Pancreas (tissue), 10 donors: ENCODE measurements at places on chromosomes 6 and 20. TPM values are rescaled to one million over a fixed set of nuclear protein-coding genes. Genes with fewer than 3 reads are reported as not detected.
A peak's percentile ranks its signal among the peaks of the same experiment; 100 is the strongest.

PHACTR3 gene
- total RNA-seq = 0.35 TPM

PKHD1 gene
- total RNA-seq = 13.9 TPM

CPXM1 gene
- total RNA-seq = 3.8 TPM

RAB44 gene
- 0.06 TPM for total RNA-seq

PRL gene
- not detected for total RNA-seq

SYCP2L gene
- 1.1 TPM for total RNA-seq

RBPJL gene
- 474 TPM for total RNA-seq

CST7 gene
- total RNA-seq = not detected

BYSL gene
- total RNA-seq = 18.6 TPM

NHLRC1 gene
- total RNA-seq = 1.3 TPM

C20orf204 gene
- total RNA-seq = 1.0 TPM

HTR1E gene
- total RNA-seq = 0.09 TPM

MYB gene
- not detected for total RNA-seq

STMN3 gene
- total RNA-seq = 13.1 TPM

TRIM15 gene
- total RNA-seq = 0.12 TPM

GRCh38 chr6:107698146-107698545, 126.0 kb downstream of the SCML4 start:
- H3K4me3 ChIP-seq = no peak overlapping the region
- H3K27me3 ChIP-seq = no peaks in the 10 kb centered on the region
- H3K4me1 ChIP-seq = no peaks in the 10 kb centered on the region
- H3K27ac ChIP-seq = no peak overlapping the region
- H3K36me3 ChIP-seq = no peaks in the 10 kb centered on the region

- no peak overlapping the region for H3K4me3 ChIP-seq
- H3K27ac ChIP-seq = no peak overlapping the region
- no peaks in the 10 kb centered on the region for H3K4me1 ChIP-seq
- no peaks in the 10 kb centered on the region for H3K27me3 ChIP-seq
- DNase-seq = no peak
- no peaks in the 10 kb centered on the region for H3K36me3 ChIP-seq
These were observed 175.0 kb downstream of the CARMIL1 start for GRCh38 chr6:25454136-25454535.

GRCh38 chr20:25065625-25066338, 7.8 kb upstream of the ACSS1 start:
- H3K27me3 ChIP-seq = no peaks in the 10 kb centered on the region

DNA sequence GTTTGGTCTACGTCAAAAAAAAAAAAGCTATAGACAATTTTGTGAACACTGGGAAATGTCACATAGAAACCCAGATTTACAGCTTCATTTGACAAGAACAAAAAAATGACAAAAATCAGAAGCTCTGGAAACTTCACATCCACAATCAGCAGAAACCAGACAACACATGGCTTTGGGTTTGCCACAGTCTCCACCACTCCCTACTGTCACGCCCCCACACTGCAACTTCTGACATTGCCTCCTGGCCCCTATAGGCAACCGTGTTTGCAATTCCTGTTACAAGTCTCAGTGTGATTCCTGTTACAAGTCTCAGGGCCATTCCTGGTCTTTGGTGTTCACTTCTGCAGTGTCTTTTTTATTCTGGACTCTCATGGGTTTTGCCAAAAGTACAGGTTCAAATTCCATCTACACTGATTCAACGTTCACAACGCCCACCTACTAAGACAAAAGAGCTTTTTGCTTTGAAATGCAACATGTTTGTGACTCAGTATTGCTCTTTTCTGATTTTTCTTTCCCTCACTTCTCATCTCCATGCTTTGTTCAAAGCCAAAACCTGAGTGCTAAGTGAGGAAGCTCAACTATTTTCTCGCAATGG, 12.0 kb downstream of the CNKSR3 start:
- H3K36me3 ChIP-seq = no peaks in the 10 kb centered on the region
- H3K4me1 ChIP-seq = no peaks in the 10 kb centered on the region
- no peak for DNase-seq

- no peak for DNase-seq
- H3K27me3 ChIP-seq = peaks cover 95% of the 10 kb centered on the region
- no peaks in the 10 kb centered on the region for H3K4me1 ChIP-seq
- no peak overlapping the region for H3K27ac ChIP-seq
These were observed 2.6 kb upstream of the TBX18 start for GRCh38 chr6:84766799-84767525.

- H3K27ac ChIP-seq = no peak overlapping the region
- H3K4me3 ChIP-seq = no peak overlapping the region
- H3K27me3 ChIP-seq = no peaks in the 10 kb centered on the region
- H3K4me1 ChIP-seq = no peaks in the 10 kb centered on the region
These were observed 58.5 kb upstream of the HIVEP1 start for GRCh38 chr6:11953641-11954040.

DNA sequence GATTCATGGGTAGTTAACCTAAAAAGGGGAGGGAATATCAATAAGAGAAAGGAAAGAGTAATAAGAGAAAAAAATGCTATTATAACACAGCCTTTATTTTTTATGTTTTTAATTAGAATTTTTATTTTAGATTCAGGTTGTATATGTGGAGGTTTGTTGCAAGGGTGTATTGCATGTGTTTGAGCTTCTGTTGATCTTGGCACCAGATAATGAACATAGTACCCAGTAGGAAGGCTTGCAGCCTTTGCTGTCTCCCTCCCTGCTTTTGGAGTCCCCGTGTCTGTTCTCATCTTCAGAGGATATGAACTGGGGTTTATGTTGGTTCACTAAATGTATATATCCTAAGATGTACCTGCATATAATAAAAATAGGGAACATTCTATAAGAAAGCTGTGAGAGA, 250.0 kb downstream of the UST start:
- no peaks in the 10 kb centered on the region for H3K27me3 ChIP-seq
- DNase-seq = no peak
- no peaks in the 10 kb centered on the region for H3K4me1 ChIP-seq

GRCh38 chr6:115982453-115982852, 78.2 kb downstream of the FRK start:
- H3K4me1 ChIP-seq = no peaks in the 10 kb centered on the region
- no peaks in the 10 kb centered on the region for H3K36me3 ChIP-seq

DNA sequence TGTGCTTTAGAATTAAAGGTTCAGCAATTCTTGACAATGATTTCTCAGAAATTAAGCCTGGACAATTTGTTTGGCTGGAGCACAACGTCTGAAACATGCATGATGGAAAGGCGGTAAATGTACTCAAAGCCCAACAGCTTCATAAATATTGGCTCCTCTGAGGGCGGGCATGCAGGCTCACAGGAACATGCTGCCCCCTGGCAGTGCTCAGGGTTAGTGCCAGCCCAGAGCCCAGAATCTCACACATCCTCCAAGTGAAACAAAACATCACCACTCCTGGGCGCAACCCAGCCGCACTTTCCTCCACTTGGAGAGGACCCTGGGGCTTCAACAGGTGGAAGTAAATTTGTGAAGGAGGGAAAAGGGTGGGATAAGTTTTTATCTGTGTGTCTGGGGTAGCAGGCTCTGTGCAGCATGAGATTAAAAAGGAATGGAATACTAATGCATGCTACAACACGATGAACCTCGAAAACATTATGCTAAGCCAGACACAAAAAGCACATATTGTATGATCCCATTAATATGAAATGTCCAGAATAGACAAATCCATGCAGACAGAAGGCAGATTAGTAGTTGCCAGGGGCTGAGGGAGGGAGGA, 54.1 kb upstream of the PTPRT start:
- H3K27me3 ChIP-seq = no peaks in the 10 kb centered on the region
- H3K27ac ChIP-seq = no peak overlapping the region
- no peaks in the 10 kb centered on the region for H3K4me1 ChIP-seq
- no peak overlapping the region for H3K4me3 ChIP-seq
- H3K36me3 ChIP-seq = no peaks in the 10 kb centered on the region

GRCh38 chr6:96394727-96395126, 126.9 kb upstream of the UFL1 start:
- H3K4me1 ChIP-seq = no peaks in the 10 kb centered on the region
- H3K27ac ChIP-seq = no peak overlapping the region
- no peaks in the 10 kb centered on the region for H3K27me3 ChIP-seq
- no peak overlapping the region for H3K4me3 ChIP-seq

- no peaks in the 10 kb centered on the region for H3K4me1 ChIP-seq
- H3K4me3 ChIP-seq = no peak overlapping the region
- no peaks in the 10 kb centered on the region for H3K27me3 ChIP-seq
- DNase-seq = no peak
These were observed 41.8 kb downstream of the GPX5 start for GRCh38 chr6:28567506-28567905.

GRCh38 chr20:46610145-46610544, 41.1 kb downstream of the SLC13A3 start:
- no peaks in the 10 kb centered on the region for H3K36me3 ChIP-seq
- H3K4me3 ChIP-seq = no peak overlapping the region
- H3K4me1 ChIP-seq = no peaks in the 10 kb centered on the region

GRCh38 chr20:34343458-34344211, 19.4 kb upstream of the ITCH start:
- no peak overlapping the region for H3K4me3 ChIP-seq
- H3K27me3 ChIP-seq = no peaks in the 10 kb centered on the region
- H3K27ac ChIP-seq = no peak overlapping the region
- no peaks in the 10 kb centered on the region for H3K4me1 ChIP-seq
- no peaks in the 10 kb centered on the region for H3K36me3 ChIP-seq

DNA sequence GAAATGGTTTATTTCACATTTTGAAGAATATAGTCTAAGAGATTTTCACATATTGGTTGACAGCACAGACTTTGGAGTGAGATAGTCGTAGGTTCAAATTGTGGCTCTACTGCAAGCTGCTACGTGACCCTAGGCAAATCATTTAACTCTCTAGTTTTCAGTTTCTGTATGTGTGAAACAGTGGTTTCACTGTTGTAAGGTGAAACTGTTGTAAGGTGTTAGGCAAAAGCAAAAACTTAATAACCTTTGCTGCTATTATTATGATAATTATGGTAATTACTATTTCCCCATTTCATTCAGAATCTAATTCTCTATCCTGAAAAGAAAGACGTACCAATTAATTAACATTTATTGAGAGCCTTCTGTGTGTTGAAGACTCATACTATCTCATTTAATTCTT, 144.2 kb downstream of the REV3L start:
- no peaks in the 10 kb centered on the region for H3K36me3 ChIP-seq
- peaks cover 12% of the 10 kb centered on the region for H3K4me1 ChIP-seq
- H3K27ac ChIP-seq = no peak overlapping the region
- DNase-seq = no peak
- H3K4me3 ChIP-seq = no peak overlapping the region

DNA sequence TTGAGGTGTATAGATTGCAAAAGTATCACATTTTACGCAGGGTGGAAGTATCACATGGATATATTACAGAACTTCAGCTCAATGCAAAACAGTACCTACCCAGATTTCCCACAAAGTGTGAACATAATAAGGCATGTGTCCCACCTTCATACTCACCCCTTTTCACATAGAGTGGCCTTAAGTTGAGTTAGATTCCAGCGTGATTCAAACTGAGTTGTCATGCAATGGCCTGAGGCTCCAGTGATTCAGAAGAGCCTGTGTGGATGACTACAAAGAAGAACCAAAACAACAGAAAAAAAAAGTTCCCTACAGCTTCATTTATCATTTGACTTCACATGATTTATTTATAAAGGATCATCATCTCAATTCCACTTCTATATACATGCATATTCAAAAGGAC, 309.7 kb downstream of the SLC35F1 start:
- H3K4me1 ChIP-seq = no peaks in the 10 kb centered on the region
- no peaks in the 10 kb centered on the region for H3K27me3 ChIP-seq
- no peak for DNase-seq
- no peak overlapping the region for H3K4me3 ChIP-seq
- no peaks in the 10 kb centered on the region for H3K36me3 ChIP-seq
- H3K27ac ChIP-seq = no peak overlapping the region

- DNase-seq = no peak
- H3K27ac ChIP-seq = peak overlapping the region; percentile 66
- no peaks in the 10 kb centered on the region for H3K27me3 ChIP-seq
- H3K4me3 ChIP-seq = no peak overlapping the region
- no peaks in the 10 kb centered on the region for H3K4me1 ChIP-seq
These were observed 148.3 kb upstream of the RIN2 start for GRCh38 chr20:19609642-19610223.

DNA sequence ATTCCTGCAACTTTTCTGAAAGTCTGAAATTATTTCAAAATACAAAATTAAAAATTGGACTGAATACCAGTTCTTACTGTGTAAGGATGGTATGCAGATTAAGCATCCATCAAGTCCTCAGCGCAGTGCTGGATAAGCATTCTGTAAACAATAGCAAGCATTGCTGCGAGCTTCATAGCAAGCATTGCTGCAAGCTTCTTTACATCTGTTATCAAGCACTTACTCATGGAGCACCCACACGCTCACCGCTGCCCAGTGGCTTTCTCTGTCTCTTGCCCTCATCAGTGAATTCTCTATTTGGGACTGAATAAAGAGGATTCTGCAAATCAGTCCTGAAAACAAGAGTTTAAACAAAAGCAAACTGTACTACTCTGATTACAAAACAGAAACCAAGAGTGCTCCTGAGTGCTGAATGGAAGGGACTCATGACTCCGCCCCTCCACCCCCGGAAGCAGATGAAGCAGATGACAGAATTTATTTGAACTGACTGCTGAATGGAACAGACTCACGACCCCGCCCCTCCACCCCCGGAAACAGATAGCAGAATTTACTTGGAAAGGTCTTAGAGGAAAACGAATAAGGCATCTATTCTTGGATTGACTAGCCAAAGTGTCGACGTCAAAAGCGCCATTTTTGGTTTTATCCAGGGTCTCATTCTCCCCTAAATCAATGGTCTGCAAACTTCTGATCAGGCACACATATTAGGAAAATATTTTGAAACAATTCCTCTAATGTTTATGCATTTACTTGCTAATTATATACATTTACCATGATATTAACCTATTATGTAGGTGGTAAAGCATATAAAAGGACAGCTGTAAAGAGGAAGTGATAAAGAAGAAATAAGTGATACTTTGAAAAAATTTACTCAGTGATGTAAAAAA, 22.1 kb upstream of the EYA2 start:
- no peak for DNase-seq
- H3K4me3 ChIP-seq = no peak overlapping the region
- no peaks in the 10 kb centered on the region for H3K36me3 ChIP-seq
- H3K27ac ChIP-seq = no peak overlapping the region

DNA sequence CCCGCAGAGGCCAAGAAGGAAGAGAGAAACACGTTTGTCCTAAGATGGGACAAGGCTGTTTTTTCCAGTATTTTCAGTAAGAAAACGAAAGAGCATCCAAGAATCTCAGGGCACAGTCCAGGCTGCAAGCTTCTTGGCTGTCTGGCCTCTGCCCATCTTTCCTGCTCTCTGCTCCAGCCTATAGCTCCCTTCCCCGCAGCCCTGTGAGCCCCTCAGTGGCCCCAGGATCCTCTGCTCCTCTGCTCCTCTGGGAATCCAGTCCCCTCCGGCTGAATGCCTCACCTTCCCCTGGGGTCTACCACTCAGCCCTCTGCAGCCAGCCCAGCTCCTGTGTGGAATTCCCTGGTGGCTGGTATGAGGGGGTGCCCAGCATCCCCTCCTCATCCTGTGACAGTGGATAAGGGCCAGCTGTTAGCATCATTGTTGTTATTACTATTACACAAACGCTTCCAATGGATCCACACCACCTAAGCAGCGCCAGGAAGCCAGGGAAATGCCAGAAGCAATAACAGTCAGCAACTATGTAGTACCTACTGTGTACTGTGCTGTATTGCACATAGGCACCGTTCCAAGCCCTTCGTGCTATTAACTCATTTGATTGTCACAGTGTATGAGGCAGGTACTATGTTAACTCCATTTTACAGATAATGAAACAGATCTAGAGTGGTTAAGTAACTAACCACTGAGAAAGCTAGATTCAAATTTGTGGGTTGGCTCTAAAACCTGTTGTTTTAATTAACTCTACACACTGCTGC, 60.3 kb upstream of the PTPN1 start:
- H3K27ac ChIP-seq = no peak overlapping the region
- H3K36me3 ChIP-seq = no peaks in the 10 kb centered on the region

GRCh38 chr6:72828904-72829303, 207.0 kb downstream of the KCNQ5 start:
- no peak for DNase-seq
- H3K4me3 ChIP-seq = no peak overlapping the region
- no peaks in the 10 kb centered on the region for H3K36me3 ChIP-seq
- H3K27me3 ChIP-seq = no peaks in the 10 kb centered on the region
- no peak overlapping the region for H3K27ac ChIP-seq
